ENCODE measurements at places on chromosomes 16 and 17. TPM values are rescaled to one million over a fixed set of nuclear protein-coding genes. Genes with fewer than 3 reads are reported as not detected.

CRYBA1 gene
- total RNA-seq: not detected

SSTR5 gene
- not detected for total RNA-seq

GFAP gene
- total RNA-seq: 1.1 TPM

PLEKHH3 gene
- total RNA-seq: 10.9 TPM

DCAF7 gene
- 12.6 TPM for total RNA-seq

RGS9 gene
- 1.1 TPM for total RNA-seq

SCIMP gene
- not detected for total RNA-seq

RSAD1 gene
- total RNA-seq: 14.7 TPM

GDPD3 gene
- total RNA-seq: 4.4 TPM

ALOX12B gene
- total RNA-seq: not detected

PNMT gene
- not detected for total RNA-seq

TEKT5 gene
- total RNA-seq: not detected

CCL4 gene
- total RNA-seq: not detected

DRC3 gene
- 3.0 TPM for total RNA-seq

CHAD gene
- not detected for total RNA-seq

CASKIN1 gene
- total RNA-seq: 0.47 TPM

CCL16 gene
- total RNA-seq: not detected

KRT28 gene
- total RNA-seq: not detected

CDC6 gene
- total RNA-seq: 5.6 TPM

TRIM72 gene
- total RNA-seq: under 0.01 TPM

KCNH4 gene
- total RNA-seq: 0.12 TPM

ADAM11 gene
- 1.4 TPM for total RNA-seq

RUNDC3A gene
- total RNA-seq: 0.08 TPM

MFSD11 gene
- total RNA-seq: 18.6 TPM

C16orf87 gene
- total RNA-seq: 7.5 TPM

PARD6A gene
- total RNA-seq: 0.60 TPM

PKD1 gene
- total RNA-seq: 63.7 TPM

MT1G gene
- total RNA-seq: not detected

OR1F1 gene
- not detected for total RNA-seq

CDRT15 gene
- not detected for total RNA-seq

CCL11 gene
- 0.15 TPM for total RNA-seq

ATP2A1 gene
- 0.08 TPM for total RNA-seq

MLX gene
- total RNA-seq: 33.7 TPM

CCL1 gene
- not detected for total RNA-seq

CD300H gene
- not detected for total RNA-seq

HSBP1 gene
- total RNA-seq: 380 TPM

AXIN2 gene
- 2.6 TPM for total RNA-seq

DDX28 gene
- 8.7 TPM for total RNA-seq

PLXDC1 gene
- total RNA-seq: 0.23 TPM

CDK12 gene
- 14.9 TPM for total RNA-seq

UTS2R gene
- not detected for total RNA-seq

ABAT gene
- 2.0 TPM for total RNA-seq
